ENCODE measurements at places on chromosomes 6 and 20.

DNA sequence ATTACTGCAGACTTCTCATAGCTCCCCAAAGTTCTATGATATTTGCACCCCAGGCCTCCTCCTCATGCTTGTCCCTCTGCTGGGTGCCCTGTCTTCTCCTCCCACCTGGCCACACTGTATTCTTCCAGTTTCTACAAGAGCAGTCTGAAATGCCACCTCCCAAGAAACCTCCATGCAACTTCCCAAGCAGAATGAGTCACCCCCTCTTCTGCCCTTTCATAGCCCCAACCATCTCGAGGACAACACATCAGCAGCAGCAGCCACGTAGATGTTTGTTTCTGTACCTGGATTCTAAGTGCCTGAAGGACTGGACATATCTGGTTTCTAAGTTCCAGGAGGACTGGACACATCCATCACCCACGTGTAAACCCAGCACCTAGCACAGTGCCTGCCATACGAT, 6.6 kb upstream of the ULBP2 start:
- DNase-seq = no peak

GRCh38 chr6:159056899-159057298, 12.1 kb upstream of the TAGAP start:
- no peak for DNase-seq

- no peak for DNase-seq
These were observed 1222.7 kb upstream of the CITED2 start for GRCh38 chr6:140597181-140597580.

DNA sequence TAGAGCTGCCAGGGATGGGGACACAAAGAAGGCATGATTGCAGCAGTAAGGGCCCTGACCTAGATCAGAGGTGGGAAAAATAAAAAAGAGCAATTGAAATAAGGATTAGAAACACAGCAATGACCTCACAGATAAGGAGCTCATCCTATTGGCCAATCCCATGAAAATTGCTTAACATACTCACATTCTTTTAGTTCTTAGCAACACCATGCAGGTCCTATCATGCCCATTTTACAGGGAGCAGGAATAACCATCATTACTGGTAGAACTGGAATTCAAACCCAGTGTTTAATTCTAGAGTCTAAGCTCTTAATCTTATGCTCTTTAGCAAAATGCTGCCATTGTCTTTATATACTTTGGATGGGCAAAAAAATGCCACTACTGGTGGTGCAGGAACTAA, 267.7 kb downstream of the RNF144B start:
- no peak for DNase-seq

GRCh38 chr6:34953061-34954025, 64.3 kb downstream of the ANKS1A start:
- peak; percentile 27 for DNase-seq

DNA sequence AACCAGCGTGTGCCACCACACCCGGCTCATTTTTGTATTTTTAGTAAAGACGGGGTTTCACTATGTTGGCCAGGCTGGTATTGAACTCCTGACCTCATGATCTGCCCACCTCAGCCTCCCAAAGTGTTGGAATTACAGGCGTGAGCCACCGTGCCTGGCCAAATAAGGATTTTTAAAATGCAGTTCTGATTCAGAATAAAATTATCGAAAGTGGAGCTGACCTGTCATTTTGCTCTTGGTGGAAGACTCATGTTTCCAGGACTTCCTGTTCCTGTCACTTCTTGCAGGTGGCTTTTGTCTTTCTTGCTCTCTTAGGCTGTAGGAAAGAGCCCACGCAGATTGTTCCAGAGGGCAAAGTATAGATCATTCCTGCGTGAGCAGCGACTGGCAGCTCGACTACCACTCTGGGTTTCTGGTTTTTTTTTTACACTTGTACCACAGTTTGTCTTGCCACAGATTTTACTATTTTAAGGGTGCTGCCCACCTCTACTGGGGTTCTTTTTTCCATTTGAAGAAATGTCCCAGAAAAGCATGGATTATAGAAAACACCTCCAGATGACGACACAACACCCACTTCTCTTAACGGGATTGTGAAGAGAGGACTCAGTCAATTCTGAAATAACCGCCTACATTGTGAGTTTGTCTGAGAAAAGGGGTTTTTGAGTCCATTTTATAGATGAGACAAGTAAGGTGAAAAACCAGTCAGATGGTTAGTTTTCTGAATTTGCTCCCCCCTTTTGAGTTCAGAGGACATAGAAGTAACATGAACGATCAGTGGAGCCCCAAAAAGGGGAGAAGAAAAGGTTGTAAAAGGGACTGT, 7.5 kb downstream of the JARID2 start:
- no peak for DNase-seq

GRCh38 chr6:43713643-43714310, 26.2 kb upstream of the MRPS18A start:
- DNase-seq = no peak

DNA sequence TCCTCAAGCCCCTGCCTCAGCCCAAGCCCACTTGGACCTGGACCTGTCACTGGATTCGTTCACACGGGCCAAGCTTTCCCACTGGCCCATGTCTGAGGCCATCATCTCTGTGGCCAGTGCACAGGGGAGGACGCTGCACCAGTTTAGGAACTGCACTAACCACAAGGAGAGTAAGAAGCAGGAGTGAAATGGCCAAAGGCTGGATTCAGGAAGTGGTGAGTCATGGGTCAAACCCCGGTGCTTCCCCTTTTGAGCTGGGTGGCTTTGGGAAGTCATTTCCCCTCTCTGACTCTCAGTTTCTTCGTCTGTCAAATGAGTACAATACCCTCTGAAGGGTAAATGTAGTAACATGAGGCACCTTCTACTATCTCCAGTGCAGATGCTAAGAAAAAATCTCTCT, 87.9 kb downstream of the CD40 start:
- peak; percentile 75 for DNase-seq

GRCh38 chr6:35360349-35361138, 18.2 kb downstream of the PPARD start:
- no peak for DNase-seq
